ENCODE measurements at places on chromosomes 1 and 21. TPM values are rescaled to one million over a fixed set of nuclear protein-coding genes. Genes with fewer than 3 reads are reported as not detected.

The AIRE gene
- 0.22 TPM for polyA plus RNA-seq

The PDZK1IP1 gene
- polyA plus RNA-seq: not detected

The LCE1D gene
- not detected for polyA plus RNA-seq

The SZT2 gene
- 7.2 TPM for polyA plus RNA-seq

The DFFA gene
- polyA plus RNA-seq: 40.4 TPM

The SHC1 gene
- polyA plus RNA-seq: 32.7 TPM

The TDRD5 gene
- not detected for polyA plus RNA-seq
